GOT3 (cell line): ENCODE measurements at places on chromosomes 13 and 19.

DNA sequence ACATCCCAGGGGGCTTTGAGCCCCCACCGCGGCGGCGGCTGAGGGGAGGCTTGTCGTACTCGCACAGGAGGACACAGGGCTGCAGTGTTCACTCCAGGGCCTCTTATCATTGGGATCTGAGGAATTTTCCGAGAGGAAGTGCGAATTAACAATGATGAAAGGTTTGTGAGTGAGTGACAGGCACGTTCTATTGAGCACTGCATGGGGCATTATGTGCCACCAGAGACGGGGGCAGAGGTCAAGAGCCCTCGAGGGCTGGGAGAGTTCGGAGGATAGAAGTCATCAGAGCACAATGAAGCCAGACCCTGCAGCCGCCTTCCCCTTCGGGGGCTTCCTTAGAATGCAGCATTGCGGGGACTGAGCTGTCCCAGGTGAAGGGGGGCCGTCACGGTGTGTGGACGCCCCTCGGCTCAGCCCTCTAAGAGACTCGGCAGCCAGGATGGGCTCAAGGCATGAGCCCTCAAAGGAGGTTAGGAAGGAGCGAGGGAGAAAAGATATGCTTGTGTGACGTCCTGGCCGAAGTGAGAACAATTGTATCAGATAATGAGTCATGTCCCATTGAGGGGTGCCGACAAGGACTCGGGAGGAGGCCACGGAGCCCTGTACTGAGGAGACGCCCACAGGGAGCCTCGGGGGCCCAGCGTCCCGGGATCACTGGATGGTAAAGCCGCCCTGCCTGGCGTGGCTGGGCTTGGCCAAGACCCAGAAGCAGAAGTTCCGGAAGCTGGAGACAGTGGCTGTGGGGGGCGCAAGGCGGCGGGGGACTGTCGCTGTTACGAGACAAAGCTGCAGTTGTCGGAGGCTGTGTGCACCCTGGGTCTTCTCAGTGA, 53.9 kb downstream of the MCF2L start:
- no peak for DNase-seq

GRCh38 chr13:62387647-62388046, 972.0 kb upstream of the PCDH20 start:
- no peak for DNase-seq

GRCh38 chr19:5466814-5467291, 11.6 kb downstream of the ZNRF4 start:
- DNase-seq, result no peak

GRCh38 chr13:32472194-32472621, 44.3 kb upstream of the N4BP2L1 start:
- DNase-seq, result no peak

GRCh38 chr13:71399631-71400215, 467.3 kb downstream of the DACH1 start:
- no peak for DNase-seq

DNA sequence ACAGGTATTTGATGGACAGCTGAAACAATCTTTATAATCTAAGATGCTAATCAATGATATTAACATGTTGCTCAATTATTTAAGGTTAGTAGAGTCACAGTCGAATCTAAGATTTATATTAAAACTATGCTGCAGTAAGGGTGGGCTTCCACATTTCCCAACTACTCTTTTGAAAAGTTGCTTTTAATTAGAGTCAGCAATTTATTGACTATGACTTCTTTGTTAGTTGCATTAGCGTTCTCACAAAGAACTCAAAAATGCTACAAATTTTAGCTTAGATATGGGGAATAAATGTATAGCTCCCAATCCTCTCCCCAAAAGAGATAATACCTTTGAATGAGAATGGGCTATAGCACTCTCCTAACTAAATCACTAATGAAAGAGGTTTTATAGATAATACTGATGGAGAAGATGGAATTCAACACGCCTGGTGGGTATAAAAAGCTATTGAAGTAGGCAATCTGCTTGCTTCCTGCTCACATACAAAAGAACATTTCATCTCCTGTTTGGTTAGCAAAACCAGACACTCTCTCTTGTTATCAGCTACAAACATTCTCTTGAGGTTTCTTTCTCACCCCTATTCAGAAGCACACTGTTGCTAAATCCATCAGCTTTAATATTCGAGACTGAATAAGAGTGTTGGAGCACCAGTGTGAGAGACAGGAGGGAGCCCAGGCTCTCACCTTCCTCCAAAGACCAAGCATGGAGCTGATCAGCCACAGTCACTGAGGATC, 2.4 kb upstream of the FLT1 start:
- DNase-seq, result no peak

GRCh38 chr19:2952953-2953481, 8.2 kb upstream of the ZNF77 start:
- DNase-seq, result no peak

- DNase-seq, result no peak
These were observed 333.2 kb downstream of the DNAJC15 start for GRCh38 chr13:43356567-43356966.

DNA sequence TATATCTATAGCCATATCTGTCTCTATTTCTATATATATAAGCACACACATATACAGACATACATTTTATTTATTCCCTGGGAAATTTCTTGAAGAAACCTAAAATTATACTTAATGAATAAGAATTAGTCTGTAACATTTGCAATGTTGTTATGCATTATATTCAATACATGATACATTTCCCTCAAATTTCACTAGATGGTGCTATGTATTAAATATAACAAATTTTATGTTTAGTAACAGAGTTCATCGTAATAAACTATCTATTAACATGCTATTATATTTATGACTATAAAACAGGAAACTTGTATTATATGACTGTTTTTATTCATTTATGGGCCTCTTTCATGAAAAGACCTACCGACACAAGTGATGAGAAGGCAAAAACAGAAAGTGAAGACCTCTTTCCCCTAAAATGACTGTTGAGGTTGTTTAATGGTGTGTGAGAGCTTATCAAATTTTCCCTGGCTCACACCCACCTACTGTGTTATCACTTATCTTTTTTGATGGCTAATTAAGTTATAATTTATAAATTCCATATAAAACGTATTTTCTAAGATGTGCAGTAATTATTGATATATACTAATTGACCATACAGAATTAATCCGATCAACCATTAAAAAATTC, 881.9 kb downstream of the SLITRK6 start:
- DNase-seq, result no peak

GRCh38 chr13:58795715-58796114, 1164.2 kb downstream of the PCDH17 start:
- DNase-seq, result no peak

DNA sequence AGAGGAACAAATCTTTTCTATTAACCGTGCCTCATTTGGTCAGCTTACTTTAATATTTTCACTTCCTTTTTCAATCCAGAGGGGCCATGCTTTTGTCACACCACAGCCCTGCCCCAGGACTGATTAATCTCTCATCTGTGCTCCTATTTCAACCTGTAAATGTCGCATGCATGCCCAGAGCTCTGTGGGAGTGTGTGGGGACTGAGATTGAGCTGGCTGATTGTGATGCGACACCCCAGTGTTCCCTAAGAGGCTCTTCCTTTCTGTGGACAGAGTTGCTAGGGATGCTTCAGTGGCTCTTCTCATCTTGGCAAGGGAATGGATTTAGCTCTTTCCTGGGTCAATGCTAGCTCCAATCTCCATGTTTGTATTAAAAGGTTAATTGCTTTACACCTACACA, 249.6 kb downstream of the TDRD3 start:
- no peak for DNase-seq

GRCh38 chr19:35094656-35095055, 21.0 kb upstream of the FXYD3 start:
- DNase-seq, result no peak

DNA sequence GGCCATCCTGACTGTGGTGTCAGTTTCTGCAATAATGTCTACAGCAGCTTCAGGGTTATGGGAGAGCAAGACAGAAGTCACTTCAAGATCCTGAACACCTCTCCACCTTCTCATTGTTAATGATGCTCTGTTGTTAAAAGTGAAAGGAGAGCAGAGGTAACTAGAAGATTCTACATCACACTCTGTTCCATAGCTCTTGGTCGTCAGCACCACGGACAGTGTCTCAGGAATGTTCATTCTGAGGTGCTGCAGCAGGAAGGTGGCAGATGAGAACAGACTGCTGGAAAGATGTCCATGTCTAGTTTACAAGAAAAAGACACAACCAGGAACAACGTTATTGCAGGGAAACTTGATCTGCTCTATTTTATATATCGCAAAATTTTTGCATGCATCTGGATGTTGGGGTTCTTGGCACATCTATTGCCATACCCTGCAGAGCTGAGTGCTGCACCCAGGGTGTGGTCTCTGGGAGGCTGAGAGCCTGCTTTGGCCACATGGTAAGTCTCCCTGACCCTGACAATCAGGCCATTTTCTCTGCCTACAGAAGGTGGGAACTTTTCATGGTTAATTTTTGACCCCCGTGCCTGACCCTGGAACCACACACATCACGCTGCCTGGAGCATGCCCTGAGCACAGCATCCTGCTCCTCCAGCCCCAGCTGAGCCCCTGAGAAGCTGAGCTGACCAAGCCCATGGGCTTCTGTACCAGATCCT, 12.7 kb downstream of the CEACAM21 start:
- DNase-seq, result no peak

GRCh38 chr19:54875506-54875905, 1.5 kb downstream of the FCAR start:
- DNase-seq, result no peak

- no peak for DNase-seq
These were observed 6.9 kb downstream of the POP4 start for GRCh38 chr19:29612801-29613595.

DNA sequence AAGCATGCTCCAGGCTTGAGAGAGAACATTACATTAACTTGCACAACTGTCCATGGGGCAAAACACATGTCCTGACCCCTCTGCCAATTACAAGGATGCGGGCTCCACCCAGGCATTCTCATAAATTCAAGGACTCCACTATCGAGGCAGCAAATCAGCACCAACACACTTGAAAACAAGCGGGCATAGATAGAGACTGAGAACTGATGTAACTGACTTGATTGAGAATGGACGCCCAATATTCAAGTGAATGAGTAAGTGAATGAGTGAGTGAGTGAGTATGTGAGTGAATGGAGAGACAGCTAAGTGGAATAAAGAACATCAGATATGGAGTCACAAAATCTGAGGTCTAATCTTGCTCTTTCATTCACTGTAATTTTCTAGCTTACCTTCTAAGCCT, 75.0 kb upstream of the VSTM2B start:
- no peak for DNase-seq

- no peak for DNase-seq
These were observed 568 bp downstream of the POLR2I start for GRCh38 chr19:36113894-36114720.

DNA sequence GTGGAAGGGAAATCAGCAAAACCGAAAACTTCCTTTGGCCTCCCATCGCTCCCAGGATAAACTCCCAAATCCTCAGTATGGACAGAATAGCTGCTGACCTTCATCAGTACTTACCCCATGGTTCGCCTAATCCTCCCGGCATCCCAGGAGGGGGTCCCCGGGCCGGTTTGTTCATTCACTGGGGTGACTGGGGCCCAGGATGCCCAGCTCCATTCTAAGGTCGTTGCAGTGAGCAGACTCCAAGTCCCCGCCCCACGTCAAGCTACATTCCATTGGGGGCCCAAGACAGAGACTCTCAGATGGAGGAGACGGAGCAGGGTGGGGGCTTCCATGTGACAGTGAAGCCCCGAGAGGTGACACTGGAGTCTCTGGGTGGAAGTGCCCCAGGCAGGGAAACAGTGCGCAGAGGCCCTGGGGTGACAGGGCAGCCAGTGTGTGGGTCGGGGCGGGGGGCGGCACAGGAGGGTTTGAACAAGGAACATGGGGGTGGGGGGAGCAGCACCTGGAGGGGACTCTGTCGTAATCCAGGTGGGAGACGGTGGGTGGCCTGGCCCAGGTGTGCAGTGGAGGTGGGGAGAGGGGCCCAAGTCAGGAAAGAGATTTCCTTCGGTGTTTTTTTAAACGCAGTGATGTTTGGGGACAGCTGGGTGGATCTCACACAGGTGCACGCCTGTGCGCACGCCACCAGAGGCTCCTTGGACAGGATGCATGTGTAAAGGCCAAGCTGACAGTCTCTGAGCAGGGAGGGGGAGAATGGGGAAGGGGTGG, 5.1 kb downstream of the SSBP4 start:
- DNase-seq, result no peak

DNA sequence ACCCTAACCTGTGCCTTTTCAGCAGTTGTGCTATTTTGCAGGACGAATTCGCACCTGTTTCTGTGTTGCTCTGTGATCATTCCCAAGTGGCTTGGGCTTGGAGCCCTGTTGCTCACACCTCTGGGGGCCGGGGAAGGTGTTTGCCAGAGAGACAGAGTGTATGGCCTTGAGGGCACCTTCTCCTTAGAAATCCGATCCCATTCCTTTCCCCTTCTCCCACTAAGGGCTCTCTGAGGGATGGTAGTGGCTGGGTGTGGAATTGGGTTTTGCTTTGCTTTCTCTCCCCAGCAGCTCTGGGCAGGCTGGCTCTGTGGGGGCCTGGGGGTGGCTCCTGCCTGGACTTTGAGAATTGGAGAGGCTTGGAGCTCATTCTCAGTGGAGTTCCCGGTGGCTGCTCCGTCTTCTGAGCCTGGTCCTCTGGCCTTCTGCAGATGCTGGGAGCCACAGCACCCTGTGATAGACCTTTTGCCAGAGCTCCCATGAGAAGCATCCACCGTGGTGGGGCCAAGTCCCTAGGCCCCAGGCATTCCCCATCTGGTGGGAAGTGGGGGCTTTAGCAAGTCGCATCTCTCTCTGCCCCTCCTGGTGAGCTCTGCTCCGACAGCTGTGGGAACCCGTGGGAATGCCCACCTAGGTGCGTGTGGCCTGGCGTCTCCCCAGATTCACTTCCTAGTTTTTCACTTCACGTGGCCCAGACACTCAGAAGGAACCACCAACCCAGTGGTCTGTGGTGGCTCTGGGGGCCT, 26.1 kb downstream of the ATP11A start:
- DNase-seq, result no peak

GRCh38 chr13:92967923-92968322, 258.7 kb upstream of the GPC6 start:
- no peak for DNase-seq

- no peak for DNase-seq
These were observed at the start of gene FCHO1 for GRCh38 chr19:17751103-17751911. FCHO1 (plus strand) TSS chr19:17751477; CDS start chr19:17755165, 3,688 bp downstream.

- no peak for DNase-seq
These were observed 25.2 kb upstream of the ZNF845 start for GRCh38 chr19:53308339-53308811.

DNA sequence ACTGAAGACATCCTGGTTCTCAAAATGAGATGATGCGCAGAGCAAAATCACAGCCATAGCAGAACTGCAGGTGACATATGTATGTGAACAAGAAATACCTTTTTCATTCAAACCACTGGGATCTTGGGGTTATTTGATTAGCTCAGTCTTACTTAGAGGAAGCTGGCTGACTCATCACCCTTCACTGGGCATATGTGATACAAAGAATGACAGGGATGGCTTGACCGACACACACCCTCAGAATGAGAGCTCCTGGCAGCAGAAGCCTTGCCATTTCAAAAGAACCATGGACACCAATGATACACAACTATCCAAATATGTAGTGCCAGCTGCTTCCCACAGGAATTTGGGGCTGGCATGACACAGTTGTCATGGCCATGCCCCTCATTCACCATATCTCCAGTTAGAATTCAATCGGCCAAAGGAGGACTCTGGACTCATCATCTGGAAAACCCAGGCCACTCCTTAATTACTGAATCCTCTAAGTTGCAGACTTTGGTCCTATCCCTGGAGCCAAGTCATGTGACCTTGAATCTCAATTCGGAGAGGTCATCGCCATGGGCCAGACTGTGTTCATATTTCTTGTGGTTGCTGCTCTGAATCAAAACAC, 115.8 kb downstream of the KATNAL1 start:
- no peak for DNase-seq

GRCh38 chr13:100323937-100324336, 235.0 kb downstream of the PCCA start:
- DNase-seq, result no peak
